ENCODE measurements at places on chromosomes 13 and 19. TPM values are rescaled to one million over a fixed set of nuclear protein-coding genes. Genes with fewer than 3 reads are reported as not detected.

Gene C19orf38
- 0.36 TPM for total RNA-seq

- H3K4me3 ChIP-seq, result peak within 1 kb of the TSS; percentile 64
- H3K27me3 ChIP-seq, result no peaks in the 10 kb centered on the region
- no peaks in the 10 kb centered on the region for H3K36me3 ChIP-seq
- H3K27ac ChIP-seq, result peak within 1 kb of the TSS; percentile 56
- DNase-seq, result peak; percentile 74
Measured at GRCh38 chr19:11814029-11814699, at the start of gene ZNF440. Gene ZNF440 (plus strand): TSS chr19:11814273. CDS start chr19:11814448, 175 bp downstream.

GRCh38 chr13:21825186-21825585 is 154.3 kb downstream of the FGF9 start:
- no peaks in the 10 kb centered on the region for H3K27me3 ChIP-seq
- H3K4me1 ChIP-seq, result no peaks in the 10 kb centered on the region
- H3K36me3 ChIP-seq, result no peaks in the 10 kb centered on the region

DNA sequence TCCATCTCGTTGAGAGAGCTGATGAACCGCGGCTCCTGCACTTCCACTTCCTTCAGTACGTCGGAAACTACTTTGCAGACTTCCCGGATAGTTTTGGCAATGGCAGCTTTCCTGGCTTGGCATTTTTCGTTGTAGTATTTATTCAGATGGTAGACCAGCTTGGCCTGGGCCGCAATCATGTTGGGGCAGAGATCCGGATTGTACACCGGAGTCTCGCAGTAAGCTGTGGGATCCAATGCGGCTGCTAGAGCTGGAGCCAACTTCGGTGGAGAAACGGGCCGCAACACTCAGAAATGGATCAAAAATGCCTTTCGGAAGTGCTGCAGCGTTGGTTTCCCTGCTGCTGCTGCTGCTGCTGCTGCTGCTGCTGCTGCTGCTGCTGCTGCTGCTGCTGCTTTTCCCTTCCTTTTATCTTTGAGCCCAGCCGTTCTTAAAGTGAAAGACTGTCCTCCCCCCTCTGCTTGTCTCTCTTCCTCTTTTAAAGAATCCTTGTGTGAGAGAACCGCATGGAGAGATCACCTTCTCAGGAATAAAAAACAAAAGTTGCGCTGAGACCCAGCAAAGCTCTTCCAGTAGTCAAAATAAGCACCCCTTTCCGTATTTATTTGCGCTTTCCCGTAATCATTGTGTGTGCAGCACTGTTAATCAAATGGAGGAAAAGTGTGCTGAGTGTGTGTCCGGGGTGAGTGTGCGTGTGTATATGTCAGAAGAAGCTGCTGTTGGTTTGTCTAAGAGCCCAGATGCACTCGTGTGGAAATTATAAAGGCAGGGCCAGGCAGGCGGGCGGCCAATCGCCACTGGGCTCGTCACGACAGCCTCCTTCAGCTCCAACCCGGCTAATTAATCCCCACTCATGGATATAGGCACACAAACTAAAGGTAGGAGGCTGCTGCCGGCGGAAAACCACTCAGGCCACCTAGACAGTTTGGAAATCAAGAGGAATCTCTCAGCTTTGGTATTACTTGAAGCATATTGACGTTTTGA is at the start of gene MAB21L1:
TSS of gene MAB21L1 (minus strand) at position 730 of the 984 bp plus-strand sequence. CDS start at position 179, 551 bp downstream.
- H3K4me1 ChIP-seq, result peaks cover 10% of the 10 kb centered on the region
- peak within 1 kb of the TSS; percentile 14 for H3K4me3 ChIP-seq
- H3K36me3 ChIP-seq, result no peaks in the 10 kb centered on the region
- DNase-seq, result no peak

- H3K4me3 ChIP-seq, result peak overlapping the region; percentile 61
- no peaks in the 10 kb centered on the region for H3K36me3 ChIP-seq
- H3K27me3 ChIP-seq, result peaks cover 30% of the 10 kb centered on the region
- DNase-seq, result peak; percentile 63
Measured at GRCh38 chr13:21673789-21674489, 3.1 kb downstream of the FGF9 start.

- peak within 1 kb of the TSS; percentile 48 for H3K27ac ChIP-seq
- no peaks in the 10 kb centered on the region for H3K36me3 ChIP-seq
- H3K27me3 ChIP-seq, result no peaks in the 10 kb centered on the region
- peaks cover 25% of the 10 kb centered on the region for H3K4me1 ChIP-seq
Measured at GRCh38 chr19:49113762-49114629, at the start of gene LIN7B. Gene LIN7B (plus strand): TSS chr19:49114370. CDS start chr19:49114405, 35 bp downstream.

Gene ZNF528
- total RNA-seq, result 44.6 TPM

DNA sequence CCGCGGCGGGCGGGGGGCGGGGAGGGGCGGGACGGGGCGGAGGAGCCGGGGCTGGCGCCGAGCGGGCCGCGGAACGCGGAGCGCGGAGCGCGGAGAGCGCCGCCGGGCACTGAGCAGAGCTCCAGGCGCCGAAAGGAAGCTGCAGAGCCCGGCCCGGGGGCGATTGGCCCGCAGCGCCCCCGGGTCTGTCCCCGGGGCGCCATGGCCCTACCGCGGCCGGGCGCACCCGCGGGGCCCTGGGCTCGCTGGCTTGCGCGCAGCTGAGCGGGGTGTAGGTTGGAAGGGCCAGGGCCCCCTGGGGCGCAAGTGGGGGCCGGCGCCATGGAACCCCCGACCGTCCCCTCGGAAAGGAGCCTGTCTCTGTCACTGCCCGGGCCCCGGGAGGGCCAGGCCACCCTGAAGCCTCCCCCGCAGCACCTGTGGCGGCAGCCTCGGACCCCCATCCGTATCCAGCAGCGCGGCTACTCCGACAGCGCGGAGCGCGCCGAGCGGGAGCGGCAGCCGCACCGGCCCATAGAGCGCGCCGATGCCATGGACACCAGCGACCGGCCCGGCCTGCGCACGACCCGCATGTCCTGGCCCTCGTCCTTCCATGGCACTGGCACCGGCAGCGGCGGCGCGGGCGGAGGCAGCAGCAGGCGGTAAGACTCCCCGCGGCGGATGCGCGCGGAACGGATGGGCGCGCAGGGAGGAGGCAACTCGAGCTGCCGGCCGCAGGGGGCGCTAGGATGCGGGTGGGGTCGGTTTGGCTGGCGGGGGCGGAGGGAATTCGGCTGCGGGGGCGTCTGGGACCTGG is at the start of gene PDE4A:
TSS of gene PDE4A (plus strand) at position 95 of the 796 bp plus-strand sequence. CDS start at position 322, 227 bp downstream.
- H3K4me3 ChIP-seq, result peak within 1 kb of the TSS; percentile 17
- H3K36me3 ChIP-seq, result no peaks in the 10 kb centered on the region
- H3K27me3 ChIP-seq, result peaks cover 54% of the 10 kb centered on the region
- no peak within 1 kb of the TSS for H3K27ac ChIP-seq

DNA sequence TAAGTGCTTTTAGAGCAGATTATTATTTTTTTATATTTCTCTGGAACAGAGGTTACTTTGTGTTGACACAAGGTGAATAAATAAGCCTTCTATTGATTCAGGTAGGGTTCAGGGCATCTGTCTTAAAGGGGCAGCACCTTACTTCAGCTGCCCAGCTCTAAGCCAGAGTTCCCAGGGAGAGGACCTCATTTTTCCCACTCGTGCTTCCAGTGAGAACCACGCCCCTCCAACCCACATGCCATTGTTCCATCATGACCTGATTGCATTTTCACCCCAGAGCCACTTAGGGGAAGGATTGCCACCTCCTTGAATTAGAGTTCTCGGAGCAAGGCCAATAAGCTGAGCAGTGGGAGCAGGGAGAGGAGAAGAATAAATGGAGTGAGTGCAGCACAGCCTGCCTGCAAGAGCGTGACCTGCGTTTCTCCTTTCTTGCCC is 104.3 kb upstream of the FRY start:
- no peaks in the 10 kb centered on the region for H3K36me3 ChIP-seq
- no peak overlapping the region for H3K4me3 ChIP-seq
- no peaks in the 10 kb centered on the region for H3K27me3 ChIP-seq
- H3K27ac ChIP-seq, result no peak overlapping the region
- H3K4me1 ChIP-seq, result peaks cover 47% of the 10 kb centered on the region

Gene GJB2
- total RNA-seq, result not detected

- DNase-seq, result no peak
- H3K27ac ChIP-seq, result no peak overlapping the region
- no peaks in the 10 kb centered on the region for H3K27me3 ChIP-seq
- no peak overlapping the region for H3K4me3 ChIP-seq
- H3K4me1 ChIP-seq, result no peaks in the 10 kb centered on the region
Measured at GRCh38 chr13:41767801-41768200, 193.1 kb downstream of the VWA8 start.

- peaks cover 20% of the 10 kb centered on the region for H3K4me1 ChIP-seq
- H3K27me3 ChIP-seq, result no peaks in the 10 kb centered on the region
- no peak overlapping the region for H3K4me3 ChIP-seq
Measured at GRCh38 chr13:33743438-33744368, 74.2 kb upstream of the RFC3 start.

Gene SERPINE3
- total RNA-seq, result not detected

GRCh38 chr13:44818016-44818415 is 171.3 kb downstream of the NUFIP1 start:
- no peak overlapping the region for H3K27ac ChIP-seq
- no peaks in the 10 kb centered on the region for H3K36me3 ChIP-seq
- no peak overlapping the region for H3K4me3 ChIP-seq
- H3K27me3 ChIP-seq, result no peaks in the 10 kb centered on the region

DNA sequence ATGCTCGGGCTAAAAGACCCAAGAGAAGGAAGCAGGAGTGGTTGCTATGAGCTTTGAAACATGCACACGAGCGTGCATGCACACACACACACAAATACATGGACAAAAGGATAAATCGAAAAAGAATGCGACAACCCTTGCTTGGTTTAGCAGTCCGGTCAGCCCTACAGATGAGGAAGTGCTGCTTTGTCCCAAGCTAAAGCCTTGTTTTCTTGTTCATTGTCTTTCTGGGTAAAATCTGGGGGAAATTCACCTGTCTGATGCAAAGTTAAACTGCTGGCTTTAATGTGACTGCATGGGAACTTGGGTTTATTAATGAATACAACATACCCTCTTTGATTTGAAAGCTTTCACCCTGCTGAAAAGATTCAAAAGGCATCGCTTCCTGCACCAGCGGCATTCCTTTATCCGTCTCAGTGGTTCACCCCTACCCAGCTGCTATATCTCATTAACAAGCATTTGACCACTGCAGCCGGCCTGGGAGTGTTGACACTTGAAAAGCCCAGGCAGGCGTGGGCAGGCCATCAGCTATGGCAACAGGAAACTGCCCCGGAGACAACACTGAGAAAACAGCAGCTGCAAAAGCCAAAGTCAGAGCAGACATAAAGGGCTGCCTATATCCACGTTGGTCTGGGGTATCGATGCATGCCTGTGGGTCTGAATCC is 301.7 kb downstream of the NDFIP2 start:
- H3K27me3 ChIP-seq, result no peaks in the 10 kb centered on the region
- no peak overlapping the region for H3K4me3 ChIP-seq
- no peak overlapping the region for H3K27ac ChIP-seq

Gene CELF5
- total RNA-seq, result 0.64 TPM

All from CD4-positive, alpha-beta memory T cell (primary cell).